Heart right ventricle (tissue), 16 donors: ENCODE measurements at places on chromosomes 4 and X. TPM values are rescaled to one million over a fixed set of nuclear protein-coding genes. Genes with fewer than 3 reads are reported as not detected.
A peak's percentile ranks its signal among the peaks of the same experiment; 100 is the strongest.

DNA sequence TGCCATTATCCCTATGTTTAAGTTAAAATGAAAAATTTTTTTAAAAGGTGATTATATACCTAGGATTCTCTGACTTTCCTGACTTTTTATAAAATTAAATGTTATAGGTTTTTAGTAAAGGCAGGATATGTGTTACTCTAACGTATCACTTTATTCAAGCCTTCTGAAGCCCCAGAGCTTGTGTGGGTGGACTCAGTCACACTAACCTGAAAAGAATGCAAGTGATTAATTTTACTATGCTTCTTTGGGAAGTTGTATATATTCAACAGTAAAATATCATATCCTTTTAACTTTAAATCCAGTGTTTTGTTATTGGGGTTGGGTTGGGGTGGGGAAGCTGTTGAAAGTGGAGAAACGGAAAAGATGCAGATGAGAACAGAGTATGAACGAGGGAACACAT lies 22.8 kb downstream of the PDLIM3 start:
- no peaks in the 10 kb centered on the region for H3K27me3 ChIP-seq
- H3K36me3 ChIP-seq = no peaks in the 10 kb centered on the region
- peaks cover 50% of the 10 kb centered on the region for H3K4me1 ChIP-seq
- no peak overlapping the region for H3K27ac ChIP-seq

The NHSL2 gene
- 6.0 TPM for total RNA-seq

The PAGE4 gene
- not detected for total RNA-seq

DNA sequence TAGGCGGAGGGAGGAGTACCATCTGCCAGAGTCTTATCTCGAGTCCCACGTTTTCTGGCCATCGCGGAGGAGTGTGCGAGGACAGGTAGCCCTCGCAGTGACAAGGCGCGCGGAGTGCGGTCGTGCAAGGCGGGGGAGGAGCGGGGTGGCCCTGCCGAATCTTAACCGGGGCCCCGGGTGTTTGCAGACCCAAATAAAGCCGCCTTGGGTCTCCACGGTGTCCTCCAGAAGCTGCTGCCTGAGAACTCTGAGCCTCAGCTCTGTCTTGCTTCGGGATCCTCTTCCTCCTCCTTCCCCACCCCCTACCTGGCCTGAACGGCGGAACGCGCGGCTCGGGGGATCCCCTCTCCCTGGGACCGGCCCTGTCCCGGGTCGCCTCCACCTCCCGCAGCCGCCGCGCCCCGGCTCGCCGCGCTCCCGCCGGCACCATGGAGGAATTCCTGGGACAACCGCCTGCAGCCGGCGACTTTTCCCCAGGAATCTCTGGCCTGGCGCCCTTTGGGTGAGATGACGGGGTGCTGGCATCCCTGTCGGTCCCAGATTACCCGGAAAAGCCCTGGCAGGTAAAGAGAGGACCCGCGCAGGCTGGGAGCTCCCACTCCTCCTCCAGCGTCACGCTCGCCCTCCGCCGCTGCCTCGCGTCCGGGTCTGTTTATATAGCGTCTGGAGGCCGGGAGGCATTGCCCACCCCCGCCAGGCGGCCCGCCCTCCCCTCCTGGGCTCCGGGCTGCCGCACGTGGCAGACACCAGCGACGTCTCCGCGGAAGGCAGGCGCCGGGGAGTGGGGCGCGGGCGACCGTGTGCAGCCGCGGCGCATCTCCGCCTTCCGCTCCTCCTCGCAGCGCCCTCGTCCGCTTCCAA lies at the start of gene GALNTL6:
GALNTL6 (plus strand) TSS at position 740 of the 861 bp plus-strand sequence.
- no peak for DNase-seq
- H3K4me1 ChIP-seq = peaks cover 4% of the 10 kb centered on the region
- peak within 1 kb of the TSS; percentile 43 for H3K4me3 ChIP-seq
- H3K36me3 ChIP-seq = no peaks in the 10 kb centered on the region
- no peaks in the 10 kb centered on the region for H3K27me3 ChIP-seq
- no peak within 1 kb of the TSS for H3K27ac ChIP-seq

GRCh38 chr4:71255976-71256375 lies 82.8 kb upstream of the SLC4A4 start:
- no peaks in the 10 kb centered on the region for H3K36me3 ChIP-seq
- H3K4me1 ChIP-seq = peaks cover 71% of the 10 kb centered on the region
- H3K27me3 ChIP-seq = no peaks in the 10 kb centered on the region
